ENCODE measurements at places on chromosomes 5 and 9. TPM values are rescaled to one million over a fixed set of nuclear protein-coding genes. Genes with fewer than 3 reads are reported as not detected.

GRCh38 chr5:143758015-143758414 lies 53.9 kb upstream of the HMHB1 start:
- DNase-seq: no peak

DNA sequence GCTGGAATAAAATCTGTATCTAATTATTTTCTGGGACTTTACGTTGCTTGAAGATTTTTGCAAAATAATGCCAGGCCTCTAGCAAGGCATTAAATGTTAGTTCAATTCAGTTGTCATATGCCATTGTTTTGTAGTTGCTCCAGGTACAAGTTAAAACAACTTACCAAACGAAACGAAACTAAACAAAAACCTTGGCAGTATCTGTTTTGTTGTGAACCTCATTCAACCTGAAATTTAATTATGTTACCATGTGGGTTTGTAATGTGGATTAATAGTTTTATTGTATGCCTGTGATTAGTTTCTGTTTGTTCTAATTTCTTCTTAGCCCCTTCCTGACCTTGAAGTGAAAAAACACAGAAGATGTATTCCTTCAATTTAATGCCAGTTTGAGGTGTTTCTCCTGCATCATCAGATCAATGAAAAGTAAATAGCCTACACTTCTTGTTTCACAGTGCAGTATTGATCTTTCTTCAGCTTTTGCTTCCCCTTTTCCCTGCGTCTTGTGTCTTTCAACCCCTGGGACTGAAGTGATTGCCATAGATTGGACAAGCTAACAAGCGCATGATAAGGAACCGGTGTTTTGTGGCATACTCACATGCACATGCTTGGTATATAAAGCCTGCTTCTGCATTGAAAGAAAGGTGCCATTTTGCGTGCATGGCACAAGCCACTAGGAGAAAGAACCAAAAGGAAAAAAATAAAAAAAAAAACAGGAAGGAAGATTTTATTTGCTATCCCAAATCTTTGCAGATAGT lies 699.0 kb upstream of the ARRDC3 start:
- no peak for DNase-seq

SAXO1 gene
- not detected for total RNA-seq

MCTP1 gene
- total RNA-seq: 9.0 TPM

DNA sequence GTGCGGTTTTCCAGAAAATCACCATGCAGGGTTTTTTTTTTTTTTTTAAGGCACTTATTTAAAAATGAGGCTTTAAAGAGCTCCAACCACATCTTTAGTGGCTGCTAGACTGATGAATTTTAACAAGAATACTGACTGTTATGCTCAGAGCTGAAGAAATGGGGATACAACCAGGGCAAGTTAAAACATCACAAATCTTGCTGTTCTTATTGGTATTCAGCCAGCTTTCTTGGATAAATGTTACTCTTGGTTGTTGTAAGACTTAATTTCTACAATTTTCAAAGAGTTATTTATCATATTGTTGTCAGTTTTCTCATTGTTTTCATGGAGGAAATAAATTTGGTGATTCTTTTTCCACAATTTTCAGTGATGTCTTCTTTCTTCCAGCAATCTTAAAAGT lies 352.8 kb upstream of the FAM174A start:
- DNase-seq: no peak

Measured in glomerular endothelial cell (primary cell).